Brain microvascular endothelial cell (primary cell): ENCODE measurements at places on chromosomes 7 and 10.

GRCh38 chr7:118938845-118939244 is 714.3 kb downstream of the ANKRD7 start:
- DNase-seq = no peak

DNA sequence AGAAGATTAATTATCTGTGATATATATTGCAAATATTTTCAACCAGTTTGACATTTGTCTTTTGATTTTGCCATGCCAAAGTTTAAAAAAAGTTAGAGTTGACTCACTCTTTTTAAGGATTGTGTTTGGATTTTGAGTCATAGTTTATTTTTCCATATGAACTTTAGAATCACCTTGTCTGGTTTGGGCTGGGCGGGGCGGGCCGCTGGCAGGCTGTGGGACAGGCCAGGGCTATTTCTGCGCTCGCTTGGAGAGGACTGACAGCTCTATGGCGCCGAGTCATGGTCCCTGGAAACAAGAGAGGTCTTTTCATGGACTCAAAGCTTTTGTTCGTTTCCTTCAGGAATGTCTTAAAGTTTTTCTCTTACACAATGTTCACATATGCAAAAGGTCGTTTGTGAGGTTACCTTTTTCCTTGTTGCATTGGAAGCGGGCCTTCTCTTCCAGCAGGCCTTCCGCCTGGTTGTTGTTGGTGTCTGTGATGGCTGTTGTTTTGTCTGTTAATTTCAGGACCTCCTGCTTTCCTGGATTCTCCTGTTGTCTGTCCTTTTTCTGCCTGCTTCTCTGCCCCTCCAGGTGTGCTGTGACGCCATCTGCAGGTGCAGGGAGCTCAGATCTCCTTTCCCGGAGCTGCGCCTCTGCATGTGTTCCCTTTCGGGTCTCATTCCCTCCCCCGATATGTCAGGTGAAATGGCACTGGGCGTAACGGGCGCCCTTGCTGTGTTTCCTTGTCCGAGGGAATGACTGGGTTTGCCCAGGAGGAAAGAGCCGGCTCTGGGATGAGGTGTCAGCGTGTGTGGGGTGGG is 53.8 kb downstream of the INPP5A start:
- DNase-seq = peak; percentile 49

GRCh38 chr7:143958781-143959180 is 4.1 kb downstream of the OR2F1 start:
- no peak for DNase-seq

GRCh38 chr7:27080844-27081436 is 14.9 kb downstream of the HOXA1 start:
- DNase-seq = no peak

DNA sequence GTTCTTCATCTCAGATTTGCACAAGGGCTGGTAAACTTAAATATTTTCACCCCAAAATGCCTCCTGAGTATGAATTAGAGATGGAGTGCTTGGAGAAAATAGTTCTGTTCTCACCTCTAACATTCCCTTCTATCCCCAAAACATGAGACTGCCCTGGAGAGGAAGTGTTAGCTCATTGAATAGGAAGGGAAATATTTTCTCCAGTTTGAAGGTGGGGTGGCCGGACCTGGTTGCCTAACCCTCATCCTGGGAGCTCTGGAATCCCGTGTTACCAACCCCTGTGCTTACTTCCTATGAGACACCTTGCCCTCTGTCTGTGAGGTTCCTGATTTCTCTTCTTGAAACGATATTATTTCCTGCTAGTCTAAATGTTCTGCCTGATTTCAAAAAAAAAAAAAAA is 779 bp downstream of the IFIT2 start:
- no peak for DNase-seq

DNA sequence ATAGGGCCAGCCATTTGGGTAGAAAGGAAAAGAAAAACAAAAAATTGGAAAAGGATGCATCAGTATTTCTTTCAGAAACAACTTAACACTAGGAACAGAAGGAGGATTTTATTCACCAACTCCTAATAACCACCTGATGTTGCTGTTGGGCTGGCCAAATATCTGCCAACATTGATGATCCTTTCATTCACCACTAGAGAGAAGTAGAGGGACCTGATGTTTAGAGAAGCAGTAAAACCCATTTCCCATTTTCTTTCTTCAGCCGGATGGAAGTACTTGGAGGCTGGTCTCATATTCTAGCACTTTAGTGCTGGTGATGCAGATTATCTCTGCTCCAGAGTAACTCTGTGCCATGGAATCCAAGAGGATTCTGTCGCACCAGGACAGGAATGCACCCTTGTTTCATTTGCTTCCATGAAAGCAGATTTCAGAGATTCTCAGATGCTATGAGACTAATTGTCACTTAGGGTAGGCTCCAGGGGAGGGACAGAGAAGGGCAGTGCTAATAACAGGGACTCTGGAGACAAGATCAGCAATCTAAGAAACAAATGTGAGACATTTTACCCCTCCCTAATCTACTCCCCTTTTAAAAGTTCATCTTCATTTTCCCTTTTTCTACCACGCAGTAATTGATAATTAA is 3.1 kb downstream of the KLLN start:
- DNase-seq = peak; percentile 70

DNA sequence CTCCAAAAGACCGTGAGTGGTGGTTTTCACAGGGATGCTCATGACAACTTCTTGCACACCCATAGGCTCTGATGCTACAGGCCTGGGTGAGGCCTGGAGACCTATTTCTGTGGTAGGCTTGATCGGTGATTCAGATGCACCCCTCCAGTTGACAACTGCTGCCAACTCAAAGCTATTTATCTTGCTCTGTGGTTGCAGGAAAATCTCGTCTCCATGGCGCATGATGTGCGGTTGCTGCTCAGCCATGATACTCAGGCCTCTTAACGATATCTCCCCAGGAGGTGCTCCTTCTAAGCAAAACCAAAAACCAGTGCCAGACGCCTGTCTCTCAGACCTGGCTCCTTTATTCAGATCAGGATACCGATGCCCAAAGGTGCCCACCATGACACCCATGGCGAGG is 31.4 kb downstream of the C10orf90 start:
- DNase-seq = no peak

GRCh38 chr10:77710081-77710551 is 72.5 kb upstream of the KCNMA1 start:
- DNase-seq = no peak

GRCh38 chr7:41491883-41492471 is 210.9 kb downstream of the INHBA start:
- no peak for DNase-seq

- peak; percentile 47 for DNase-seq
Observed at GRCh38 chr10:62594093-62594520, 210.4 kb upstream of the ADO start.

DNA sequence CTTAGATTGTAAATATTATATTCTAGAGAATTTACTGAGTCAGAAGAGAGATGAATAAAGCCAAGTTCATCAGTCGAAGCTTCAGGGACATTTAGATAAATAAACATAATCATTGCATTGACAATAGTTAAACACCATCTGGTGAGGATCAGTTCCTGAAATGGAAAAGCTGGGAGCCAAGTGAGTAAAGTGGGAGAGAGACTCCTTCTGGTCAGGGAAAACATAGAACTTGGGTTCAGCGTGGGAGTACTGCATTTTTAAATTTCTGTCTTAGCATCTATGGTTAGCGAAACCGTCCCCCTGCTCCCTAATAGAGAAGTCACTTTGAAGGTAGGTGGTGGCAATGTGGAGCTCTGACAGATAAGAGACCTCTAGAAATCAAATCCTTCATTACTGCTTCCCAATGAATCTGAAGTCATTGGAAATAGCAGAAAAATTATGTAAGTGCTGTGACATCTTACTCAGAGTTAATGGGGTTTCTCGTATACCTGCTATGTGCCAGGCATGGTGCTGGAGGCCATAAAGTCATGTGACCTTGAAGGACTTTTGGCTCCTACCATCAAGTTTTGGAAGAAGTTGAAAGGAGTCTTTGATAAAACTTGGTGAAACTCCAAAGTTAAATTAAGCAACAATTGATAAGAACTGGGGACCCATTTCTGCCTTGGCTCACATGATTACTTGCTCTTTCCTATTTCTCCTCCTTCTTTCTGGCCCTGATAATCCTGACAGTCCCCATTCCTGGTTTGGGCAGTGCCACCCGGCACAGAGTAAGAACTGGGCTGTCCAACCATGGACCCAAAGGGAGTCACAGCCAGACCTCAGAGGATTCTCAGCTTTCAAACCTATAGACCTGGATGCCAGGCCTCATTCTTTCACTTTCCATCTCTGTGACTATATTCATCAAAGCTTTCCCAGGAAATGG is 211.2 kb downstream of the C7orf25 start:
- DNase-seq = no peak

GRCh38 chr7:152363798-152364197 is 72.0 kb downstream of the KMT2C start:
- no peak for DNase-seq

- DNase-seq = no peak
Observed at GRCh38 chr10:6353526-6353925, 150.8 kb downstream of the PFKFB3 start.

GRCh38 chr10:18202680-18203460 is 62.6 kb downstream of the CACNB2 start:
- DNase-seq = no peak

GRCh38 chr7:151637781-151638261 is 118.1 kb upstream of the RHEB start:
- peak; percentile 47 for DNase-seq

GRCh38 chr10:49407552-49408137 is 11.8 kb upstream of the DRGX start:
- peak; percentile 72 for DNase-seq

DNA sequence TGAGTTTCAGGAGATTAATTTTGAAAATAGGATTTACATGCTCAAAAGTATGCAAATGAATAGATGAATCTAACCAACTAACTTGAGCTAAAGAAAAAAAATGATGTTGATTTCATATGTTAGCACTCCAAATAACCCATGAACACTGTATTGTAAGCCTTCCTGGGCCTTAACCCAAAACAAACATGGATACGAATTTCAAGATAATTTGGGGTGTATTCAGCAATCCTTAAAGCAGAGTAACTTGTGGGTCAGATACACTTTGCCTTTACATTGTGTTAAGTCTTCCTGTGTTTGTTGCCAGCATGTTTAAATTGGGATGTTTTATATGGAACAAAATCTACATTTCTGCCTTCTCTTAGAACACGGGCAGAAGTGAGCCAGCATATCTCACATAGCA is 124.2 kb upstream of the WDR11 start:
- DNase-seq = no peak

DNA sequence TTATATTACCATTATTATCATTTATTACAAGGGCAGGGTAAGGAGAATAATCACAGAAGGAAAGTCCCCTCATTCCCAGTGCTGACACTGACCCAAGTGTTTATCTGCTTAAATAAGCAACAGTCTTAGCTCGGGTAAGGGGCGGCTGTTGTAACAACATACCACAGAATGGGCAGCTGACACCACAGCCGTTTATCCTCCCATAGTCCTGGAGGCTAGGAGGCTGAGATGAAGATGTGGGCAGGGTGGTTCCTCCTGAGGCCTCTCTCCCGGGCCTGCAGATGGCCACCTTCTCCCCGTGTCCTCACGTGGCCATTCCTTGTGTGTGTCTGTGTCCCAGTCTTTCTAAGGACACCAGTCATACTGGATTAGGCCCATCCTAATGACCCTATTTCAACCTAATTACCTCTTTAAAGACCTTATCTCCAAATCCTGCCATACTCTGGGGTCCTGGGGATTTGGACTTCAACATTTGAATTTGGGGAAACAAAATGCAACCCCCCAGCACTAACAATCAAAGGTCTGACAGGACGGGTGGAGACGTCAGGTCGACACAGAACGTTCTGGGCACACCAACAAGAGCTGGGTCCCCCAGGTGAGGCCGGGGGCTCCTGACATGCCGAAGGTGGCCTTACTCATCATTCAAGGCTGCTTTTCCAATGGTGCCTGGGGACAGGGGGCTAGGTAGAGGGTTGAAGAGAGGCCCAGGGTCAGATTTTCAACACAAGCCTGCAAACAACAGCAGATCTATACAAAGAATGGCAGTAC is 93.5 kb downstream of the TNS3 start:
- DNase-seq = no peak

DNA sequence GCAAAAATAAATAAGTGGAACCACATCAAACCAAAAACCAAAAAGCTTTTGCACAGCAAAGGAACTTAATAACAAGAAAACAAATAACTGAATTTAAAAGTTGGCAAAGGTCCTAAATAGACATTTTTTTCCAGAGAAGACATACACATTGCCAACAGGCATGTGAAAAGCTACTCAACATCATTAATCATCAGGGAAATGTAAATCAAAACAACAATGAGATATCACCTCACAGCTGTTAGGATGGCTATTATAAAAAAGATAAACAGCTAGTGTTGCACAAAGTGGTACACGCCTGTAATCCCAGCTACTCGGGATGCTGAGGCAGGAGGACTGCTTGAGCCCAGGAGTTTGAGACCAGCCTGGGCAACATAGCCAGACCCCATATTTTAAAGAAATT is 2.2 kb upstream of the SUN3 start:
- DNase-seq = no peak

GRCh38 chr7:151119902-151120301 is 33.6 kb downstream of the AGAP3 start:
- no peak for DNase-seq

GRCh38 chr7:124779194-124779593 is 13.6 kb upstream of the GPR37 start:
- DNase-seq = no peak

DNA sequence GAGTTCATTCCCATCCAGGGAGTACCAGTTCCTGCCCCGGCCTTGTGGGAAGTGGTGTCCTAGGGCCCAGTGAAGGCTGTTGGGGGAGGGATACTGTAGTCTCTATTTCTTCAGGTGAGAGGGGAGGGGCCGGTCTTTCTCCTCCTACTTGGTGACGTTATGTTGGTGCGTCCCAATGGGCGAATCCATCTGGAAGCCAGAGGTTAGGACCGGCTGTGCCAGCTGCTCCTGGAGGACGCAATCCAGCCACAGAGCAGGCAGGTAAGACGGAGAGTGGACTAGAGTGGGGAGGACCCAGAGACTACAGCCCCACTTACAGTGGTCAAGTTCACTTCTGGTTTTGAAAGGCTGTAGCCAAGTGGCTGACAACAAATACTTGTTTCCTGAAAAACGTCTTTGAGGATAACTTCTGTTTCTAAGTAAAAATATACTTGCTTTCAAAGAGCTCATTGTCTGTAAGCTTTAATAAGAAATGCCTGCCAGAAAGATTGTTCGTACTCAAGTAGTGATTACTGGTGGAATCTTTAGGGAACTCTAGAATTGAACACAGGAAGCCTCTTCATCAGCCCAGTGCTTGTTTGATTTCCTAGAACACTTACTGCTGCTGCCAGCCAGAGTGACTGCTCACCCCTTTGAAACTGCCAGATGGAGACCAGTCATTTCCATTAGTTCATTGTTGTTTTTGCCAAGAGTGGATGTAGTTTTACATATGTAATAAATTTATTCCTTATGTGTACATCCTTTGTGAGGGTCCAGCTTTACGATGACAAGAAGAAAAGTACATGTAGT is 25.4 kb downstream of the RBM33 start:
- DNase-seq = no peak

GRCh38 chr7:25656581-25657026 is 428.3 kb upstream of the NPVF start:
- DNase-seq = no peak

DNA sequence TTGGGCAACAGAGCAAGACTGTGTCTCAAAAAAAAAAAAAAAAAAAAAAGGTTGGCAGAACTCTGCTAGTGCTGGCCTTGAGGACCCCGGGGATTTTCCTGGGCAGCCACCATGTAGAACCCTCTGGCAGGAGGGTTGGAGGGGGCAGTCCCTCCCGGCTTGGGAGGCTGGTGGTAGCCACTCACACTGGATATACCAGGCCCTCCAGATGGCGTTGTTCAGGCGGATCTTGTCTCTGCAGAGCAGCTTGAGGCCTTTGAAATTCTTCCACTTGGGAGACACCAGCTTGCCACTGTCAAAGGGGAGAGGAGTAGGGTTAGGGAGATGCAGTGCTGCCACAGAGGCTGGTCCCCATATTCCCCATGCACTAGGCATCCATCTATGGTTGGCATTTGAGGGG is 8.4 kb downstream of the MLXIPL start:
- no peak for DNase-seq
